ENCODE measurements at places on chromosomes 7 and 10.

GRCh38 chr10:30493609-30494530, 59.9 kb downstream of the MAP3K8 start:
- DNase-seq = no peak

DNA sequence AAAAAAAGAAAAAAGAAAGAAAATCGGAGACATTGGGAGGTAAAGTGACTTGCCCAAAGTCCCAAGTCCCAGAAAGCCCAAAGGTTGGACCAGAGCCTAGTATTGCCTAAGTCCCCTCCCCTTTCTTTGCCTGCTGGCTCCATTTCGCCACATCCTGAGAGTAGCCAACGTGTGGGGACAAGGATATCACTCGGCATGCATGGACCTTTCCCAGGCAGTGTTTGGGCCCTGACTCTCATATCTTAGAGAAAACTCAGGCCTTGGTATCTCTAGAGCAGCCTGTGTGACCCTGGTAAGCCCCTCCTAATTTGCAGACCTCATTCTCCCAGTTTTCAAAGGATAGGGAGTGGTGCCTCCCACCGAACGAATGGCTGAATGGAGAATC, 294.2 kb upstream of the ZMIZ1 start:
- no peak for DNase-seq

DNA sequence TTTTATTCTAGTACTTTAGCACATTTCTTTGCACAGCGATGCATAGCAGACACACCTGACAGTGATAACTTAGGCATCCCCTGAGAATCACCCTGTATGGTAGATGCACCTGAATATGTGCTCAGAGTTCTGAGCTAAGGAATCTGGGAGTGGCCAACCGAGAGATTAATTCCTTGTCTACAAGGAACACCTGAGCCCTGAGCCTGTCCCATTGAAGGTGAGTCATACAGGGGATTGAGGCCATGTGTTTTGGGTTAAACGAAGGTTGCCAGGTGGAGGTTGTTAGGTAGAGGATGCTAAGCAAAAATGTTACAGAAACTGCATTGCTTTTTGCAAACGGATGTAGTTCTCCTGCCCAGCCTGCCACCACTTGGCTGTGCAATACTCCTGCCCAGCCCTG, 128.9 kb downstream of the AMPH start:
- DNase-seq = no peak

DNA sequence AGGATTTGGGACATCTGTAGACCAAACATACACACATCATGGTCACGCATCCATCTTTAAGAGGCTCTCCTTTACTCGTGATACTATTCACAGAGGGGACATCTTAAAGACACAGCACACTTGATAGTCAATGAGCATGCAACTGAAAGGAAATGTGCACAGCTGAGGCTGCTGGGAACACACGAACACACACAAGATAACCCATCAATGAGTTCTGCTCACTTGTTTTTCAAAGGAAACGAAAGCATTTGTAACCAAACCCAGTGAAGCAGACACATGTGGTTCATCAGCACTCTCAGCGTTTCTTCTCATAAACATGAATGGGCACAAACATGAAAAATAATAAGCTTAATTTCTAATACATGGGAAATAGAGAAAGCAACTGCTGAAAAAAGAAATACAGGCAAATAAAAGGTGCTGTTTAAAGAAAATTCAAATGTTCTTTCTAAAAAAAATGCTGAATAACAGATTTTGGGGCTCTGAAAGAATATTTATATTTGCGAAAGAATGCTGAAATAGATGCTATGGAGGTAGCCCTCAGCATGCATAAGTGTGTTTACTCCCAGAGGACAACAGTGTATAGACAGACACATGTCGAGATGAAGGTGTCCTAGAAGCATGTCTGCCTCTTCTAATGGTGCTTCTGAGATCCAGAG, 59.7 kb upstream of the LAMB4 start:
- DNase-seq = no peak

GRCh38 chr7:139049936-139050335, 14.1 kb upstream of the ZC3HAV1L start:
- no peak for DNase-seq

DNA sequence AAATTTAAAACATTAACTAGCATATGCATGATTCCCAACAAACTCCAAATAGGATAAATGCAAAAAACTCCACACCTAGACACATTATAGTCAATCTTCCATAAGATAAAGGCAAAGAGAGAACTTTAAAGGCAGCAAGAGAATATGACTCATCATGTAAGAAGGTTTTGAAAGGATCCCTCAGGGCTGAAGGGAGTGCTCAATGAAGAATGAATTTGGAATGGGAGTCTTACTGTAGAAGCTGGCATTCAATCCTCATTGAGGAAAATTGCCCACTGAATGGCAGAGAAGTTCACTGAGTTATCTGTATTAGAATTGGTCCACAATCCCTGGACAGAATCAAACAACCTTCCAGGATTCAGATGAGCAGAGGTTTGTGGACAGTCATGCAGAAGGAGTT, 26.1 kb upstream of the ZNF365 start:
- DNase-seq = no peak

- DNase-seq = no peak
Measured at GRCh38 chr7:68692511-68692910, 905.8 kb upstream of the AUTS2 start.

GRCh38 chr7:128530855-128531104, 54.2 kb downstream of the METTL2B start:
- DNase-seq = no peak

GRCh38 chr7:107668296-107668695, 7.7 kb downstream of the SLC26A4 start:
- DNase-seq = no peak

DNA sequence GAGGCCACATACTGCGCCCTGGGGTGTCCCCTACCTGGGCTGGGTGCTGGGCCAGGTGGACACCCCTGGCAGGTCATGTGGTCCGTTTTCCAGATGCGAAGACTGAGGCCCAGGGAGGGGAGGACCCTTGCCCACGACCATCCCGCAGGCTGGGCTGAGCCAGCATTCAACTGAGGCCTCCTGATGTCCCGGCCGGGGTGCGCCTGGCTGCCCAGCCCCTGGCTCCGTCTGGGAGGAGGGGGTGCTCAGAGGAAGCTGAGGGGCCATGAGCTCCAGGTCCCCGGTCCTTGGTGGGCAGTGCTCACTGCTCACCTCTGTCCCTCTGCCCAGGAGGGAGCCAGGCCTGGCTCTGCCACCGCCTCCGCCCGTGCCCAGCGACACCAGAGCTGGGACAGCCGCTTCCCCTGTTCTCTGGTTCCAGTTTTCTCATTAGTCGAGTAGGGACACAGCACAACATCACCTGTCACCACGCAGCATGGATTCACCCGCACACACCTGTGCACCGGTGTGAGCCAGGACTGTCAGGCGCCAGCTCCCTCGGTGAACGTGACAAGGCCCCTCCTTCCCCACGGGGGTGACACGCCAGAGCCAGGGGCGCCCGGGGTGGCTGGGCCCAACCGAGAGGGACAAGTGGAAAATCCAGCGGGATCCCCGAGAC, 139.7 kb downstream of the ELFN1 start:
- DNase-seq = no peak

DNA sequence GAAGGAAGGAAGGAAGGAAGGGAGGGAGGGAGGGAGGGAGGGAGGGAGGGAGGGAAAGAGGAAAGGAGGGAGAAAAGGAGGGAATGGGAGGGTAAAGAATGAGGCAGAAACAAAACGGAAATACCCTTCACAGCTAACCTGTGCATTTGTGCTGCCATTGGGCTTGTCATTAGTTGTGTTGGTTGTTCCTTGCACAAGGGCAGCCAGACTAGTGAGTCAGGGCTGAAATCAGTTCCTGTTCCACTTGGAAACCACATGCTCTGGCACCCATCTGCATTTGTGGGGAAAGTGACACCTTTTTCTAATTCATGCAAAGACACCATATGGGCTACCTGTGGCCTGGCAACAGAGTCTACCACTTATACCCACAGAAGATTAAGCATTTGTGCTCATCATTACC, 1004.0 kb upstream of the C7orf33 start:
- DNase-seq = no peak

GRCh38 chr7:26101361-26102151, 50.4 kb upstream of the NFE2L3 start:
- no peak for DNase-seq

- DNase-seq = no peak
Measured at GRCh38 chr10:102497545-102497944, 5.0 kb downstream of the ACTR1A start.

- no peak for DNase-seq
Measured at GRCh38 chr10:68271196-68271882, 39.4 kb upstream of the ATOH7 start.

GRCh38 chr7:153433223-153433622, 619.0 kb upstream of the DPP6 start:
- DNase-seq = no peak

Data from NCI-H526 treated with DMSO at 0.1 percent for 48 hours (cell line).